ENCODE measurements at places on chromosomes 7 and 10.

- DNase-seq = peak; percentile 54
These were observed 52.4 kb upstream of the GTF2IRD1 start for GRCh38 chr7:74401137-74401859.

- DNase-seq = peak; percentile 83
These were observed 133.9 kb downstream of the DKK1 start for GRCh38 chr10:52447931-52448353.

DNA sequence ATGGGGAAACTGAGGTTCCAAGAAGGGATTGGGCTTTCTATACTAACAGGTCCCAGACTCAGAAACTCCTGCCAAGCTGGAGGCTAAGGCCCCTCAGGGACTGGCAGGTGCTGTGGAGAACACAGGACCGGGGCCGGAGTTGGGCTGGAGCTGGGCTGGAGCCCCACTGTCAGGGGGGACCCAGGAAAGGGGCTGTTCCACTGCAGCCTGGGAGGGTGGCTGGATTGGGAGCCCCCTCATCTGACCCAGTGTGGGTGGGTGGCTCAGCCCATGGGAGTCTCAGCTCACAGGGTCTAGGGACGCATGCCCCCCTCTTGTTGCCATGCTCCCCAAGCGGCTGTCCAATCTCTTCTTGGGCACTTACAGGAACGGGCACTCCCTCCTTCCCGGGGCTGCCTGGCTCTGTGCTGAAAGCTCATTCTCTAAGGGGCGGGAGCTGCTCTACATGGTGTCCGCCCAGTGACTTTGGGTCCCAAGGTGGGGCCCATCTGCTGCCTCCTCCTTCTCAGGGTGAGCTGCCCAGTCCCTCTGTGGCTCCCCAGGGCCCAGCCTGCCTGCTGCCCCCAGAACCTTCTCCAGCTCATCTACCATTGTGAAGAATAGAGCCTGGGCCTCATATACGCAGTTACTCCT is 126.5 kb downstream of the MYL10 start:
- no peak for DNase-seq

GRCh38 chr7:149552799-149553198 is 55.2 kb upstream of the ZNF746 start:
- DNase-seq = no peak

DNA sequence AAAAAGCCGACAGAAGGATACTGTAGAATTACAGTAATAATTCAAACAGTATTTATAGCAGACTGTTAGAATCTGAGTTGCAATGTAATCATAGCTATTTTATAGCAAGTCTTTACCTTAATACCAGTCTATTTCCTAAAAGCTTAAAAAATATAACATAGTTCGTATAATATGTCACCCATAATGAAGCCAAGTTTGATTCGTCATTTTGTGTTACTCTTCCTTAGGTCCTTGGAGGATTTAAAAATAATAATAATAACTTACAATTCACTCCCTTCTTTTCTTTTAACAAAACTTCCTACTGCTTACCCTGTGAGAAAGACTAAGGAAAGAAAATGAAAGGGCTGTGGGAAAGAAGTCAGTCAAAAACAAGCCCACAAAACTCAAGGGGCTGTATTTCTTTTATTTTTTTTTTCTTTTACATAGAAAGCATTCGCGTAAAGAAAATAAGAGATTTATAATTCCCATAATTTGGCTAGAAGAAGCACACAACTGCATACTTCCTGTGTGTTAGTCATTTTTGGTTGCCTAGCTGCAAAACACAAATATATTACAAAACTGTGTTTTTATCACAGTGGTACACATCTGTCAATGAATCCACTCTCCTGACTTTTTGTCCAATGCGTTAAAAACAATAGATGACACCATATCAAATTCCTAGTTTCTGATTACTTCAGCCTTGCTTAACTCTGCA is 187.2 kb upstream of the CELF2 start:
- peak; percentile 89 for DNase-seq

- DNase-seq = no peak
These were observed 13.2 kb downstream of the CREB5 start for GRCh38 chr7:28425496-28425895.

GRCh38 chr10:119284679-119285096 is 77.3 kb downstream of the GRK5 start:
- DNase-seq = no peak

- no peak for DNase-seq
These were observed 77.9 kb downstream of the GPR85 start for GRCh38 chr7:113008755-113009154.

DNA sequence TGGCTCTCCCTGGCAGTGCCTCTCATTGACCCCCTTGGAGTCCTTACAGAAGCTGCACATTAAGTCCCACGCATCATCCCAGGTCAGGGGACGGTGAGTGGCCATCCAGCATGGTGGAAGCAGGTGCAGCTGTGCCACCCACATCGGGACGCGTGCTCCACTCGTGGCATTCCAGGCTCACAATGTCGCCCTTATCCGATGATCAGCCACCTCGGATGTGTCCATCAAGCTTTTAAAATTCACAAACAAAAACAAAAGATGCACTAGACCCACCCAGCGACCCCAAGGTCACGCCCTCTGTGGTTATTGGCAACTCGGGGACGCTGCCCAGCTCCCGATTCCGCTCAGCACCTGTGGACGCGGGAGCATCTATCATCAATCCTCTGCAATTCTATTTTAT is 530.9 kb downstream of the PTPRN2 start:
- no peak for DNase-seq

DNA sequence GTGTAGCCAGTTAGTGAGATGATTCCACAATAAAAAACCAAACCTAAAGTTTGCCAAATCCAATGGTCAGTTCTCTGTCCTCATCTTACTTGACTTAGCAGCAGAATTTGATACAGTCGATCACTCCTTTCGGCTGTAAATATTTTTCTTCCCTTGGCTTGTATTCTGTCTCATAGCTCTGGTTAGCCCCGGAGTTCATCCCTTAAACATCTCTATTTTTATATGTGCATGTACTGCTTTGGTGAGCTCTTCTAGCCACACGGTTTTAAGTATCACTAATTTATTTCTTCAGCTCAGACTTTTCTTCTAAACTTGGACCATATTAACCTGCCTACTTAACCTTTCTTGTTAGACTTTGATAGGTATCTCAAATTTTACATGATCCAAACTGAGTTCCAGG is 17.8 kb upstream of the ASB15 start:
- DNase-seq = no peak

- no peak for DNase-seq
These were observed 501.7 kb upstream of the SORCS1 start for GRCh38 chr10:107666214-107666613.

DNA sequence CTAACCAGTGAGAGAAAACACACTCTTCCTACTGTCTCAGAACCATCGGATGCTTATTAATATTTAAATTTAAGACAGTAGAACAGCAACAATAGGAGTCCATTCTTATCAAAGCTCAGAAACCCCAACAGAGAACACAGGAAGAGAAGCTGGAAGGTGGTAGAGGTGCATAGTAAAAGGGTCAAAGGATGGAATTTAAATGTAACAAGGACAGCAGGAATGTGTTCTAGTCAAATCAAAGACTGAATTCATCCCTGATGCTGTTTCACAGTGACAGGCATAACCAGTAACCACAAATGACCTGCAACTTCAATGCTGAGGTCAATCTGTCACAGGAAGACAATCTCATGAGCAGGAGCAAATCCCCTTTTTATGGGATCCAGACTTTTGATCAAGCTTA is 1259.7 kb downstream of the XPNPEP1 start:
- no peak for DNase-seq

DNA sequence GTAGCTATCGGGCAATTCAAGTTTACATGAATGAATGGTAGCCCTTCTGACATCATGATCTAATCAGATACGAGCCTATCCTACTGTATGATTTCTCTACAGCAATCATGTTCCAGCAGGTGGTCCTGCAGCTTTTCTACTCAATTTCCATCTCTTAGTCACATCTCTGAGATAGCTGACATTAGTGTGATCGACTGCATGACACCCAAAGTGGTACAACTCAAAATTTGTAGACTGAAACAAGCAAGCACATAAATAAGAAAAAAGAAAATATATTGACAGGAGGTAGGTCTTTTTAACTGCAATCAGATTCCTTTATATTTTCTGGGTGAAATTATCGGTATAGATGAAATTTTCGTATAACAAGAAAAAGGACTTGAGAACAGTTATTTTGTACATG is 132.0 kb downstream of the PPP1R17 start:
- DNase-seq = no peak

DNA sequence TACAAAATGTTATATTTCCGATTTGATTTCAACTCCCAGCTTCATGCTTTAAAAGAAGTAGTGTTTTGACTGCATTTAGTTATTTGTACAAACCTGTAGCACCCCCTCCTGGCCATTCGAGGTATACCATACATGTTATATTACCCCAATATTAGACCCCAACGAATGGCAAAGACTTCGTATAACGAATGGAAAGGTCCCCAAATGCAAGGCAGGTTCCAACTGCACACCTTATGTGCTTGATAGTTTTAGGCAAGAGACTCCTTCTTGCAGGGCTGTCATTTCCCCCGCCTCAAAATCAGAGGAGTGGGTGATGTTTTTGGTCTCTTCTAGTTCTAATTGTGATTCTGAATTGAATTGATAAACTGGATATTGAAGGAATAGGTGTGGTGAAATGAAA is 101.1 kb upstream of the TARP start:
- DNase-seq = peak; percentile 19

DNA sequence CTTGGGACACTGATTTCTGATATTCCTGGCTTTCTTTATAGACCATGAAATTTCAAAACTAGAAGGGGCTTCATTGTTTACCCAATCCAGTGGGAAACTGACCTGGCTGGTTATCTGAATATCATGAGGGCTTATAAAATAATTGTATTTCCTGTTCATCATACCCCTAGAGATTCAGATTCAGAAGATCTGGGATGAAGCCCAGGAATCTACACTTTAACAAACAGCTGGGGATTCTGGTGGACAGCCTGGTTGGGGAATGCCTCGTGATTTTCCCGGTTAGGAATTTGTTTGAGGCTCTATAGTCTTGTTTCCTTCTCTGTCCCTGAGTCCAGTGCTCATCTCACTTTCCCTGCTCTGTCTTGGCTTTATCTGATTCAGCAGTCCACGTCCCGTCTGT is 110.3 kb downstream of the ADRA2A start:
- DNase-seq = no peak

GRCh38 chr7:37196676-37197075 is 252.0 kb downstream of the ELMO1 start:
- DNase-seq = no peak

DNA sequence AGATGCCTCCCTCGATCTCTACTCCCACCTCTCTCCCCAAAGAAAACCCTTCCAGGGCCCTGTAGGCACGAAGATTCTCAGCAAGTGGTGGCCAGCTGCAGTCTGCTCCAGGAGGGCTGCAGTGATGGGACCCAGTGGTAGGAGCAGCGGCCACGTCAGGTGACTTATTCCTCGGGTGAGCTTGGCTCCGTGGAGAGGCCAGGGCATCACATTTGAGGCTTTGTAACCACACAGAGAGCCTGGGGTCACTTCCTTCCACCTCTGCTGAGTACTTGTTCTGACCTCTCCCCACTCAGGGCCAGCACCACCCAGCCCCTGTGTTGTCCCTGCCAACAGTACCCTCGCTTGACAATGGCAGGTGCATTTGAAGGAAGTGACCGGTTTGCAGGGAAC is 17.9 kb upstream of the EN2 start:
- DNase-seq = no peak

DNA sequence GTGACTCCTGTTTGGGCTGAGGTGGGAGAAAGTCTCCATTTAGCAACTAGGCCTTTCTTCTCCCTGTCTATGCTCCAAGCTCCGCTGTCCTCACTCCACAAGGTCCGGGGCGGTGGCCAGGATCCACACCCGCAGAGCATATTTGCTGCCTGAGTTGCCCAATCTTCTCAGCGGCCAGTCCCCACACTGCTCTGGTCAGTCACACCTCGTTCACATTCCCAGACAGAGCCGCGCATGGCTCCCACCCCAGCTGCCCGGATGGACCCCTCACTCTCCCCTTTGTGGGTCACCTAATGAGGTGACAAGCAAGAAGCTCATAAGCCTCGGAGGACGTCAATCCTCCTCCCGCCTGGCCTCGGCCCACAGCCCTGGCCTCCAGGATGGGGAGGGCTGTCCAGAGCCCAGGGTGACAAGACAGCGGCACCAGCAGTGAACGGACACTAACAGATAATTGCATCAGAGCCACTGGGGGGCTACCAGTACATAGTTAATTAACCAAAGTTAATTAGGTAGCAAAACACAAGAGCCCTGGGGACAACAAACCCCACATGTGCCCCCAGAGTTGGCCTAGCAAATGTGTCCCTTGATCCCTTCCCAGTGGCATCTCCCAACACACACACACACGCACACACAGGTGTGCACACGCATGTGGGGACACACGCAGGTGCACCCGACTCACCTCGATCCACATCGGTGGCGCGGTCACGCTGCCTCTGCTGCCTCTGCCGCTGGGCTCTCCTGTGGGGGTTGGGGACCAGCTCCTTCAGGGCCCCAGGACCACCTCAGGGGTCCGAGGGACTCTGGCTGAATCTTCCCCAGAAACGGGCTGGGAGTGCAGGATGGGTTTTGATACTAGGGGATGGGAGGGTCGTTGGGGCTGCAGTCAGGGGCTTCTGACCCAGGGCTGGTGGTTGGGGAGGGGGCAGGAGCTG is 11.8 kb downstream of the EPHA1 start:
- DNase-seq = no peak

DNA sequence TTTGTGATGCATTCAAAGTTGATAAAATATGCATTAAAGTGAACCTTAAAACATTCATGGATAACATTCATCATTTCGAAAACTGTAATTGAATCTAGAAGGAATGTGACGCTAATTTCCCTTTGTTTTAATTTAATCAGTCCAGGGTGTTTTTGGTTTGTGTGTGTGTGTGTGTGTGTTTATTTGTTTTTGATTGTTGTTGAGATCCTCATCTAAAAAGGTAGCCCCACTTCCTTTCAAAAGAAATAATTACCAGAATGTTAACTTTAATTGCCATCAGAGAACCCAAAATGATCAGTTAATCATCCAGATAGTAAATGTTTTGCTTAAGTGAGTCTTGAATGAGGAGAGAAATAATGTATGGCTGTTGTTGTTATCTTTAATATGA is 74.5 kb upstream of the PTPRZ1 start:
- DNase-seq = no peak

GRCh38 chr7:74656441-74656836 is 1.1 kb upstream of the GTF2I start:
- DNase-seq = peak; percentile 47

DNA sequence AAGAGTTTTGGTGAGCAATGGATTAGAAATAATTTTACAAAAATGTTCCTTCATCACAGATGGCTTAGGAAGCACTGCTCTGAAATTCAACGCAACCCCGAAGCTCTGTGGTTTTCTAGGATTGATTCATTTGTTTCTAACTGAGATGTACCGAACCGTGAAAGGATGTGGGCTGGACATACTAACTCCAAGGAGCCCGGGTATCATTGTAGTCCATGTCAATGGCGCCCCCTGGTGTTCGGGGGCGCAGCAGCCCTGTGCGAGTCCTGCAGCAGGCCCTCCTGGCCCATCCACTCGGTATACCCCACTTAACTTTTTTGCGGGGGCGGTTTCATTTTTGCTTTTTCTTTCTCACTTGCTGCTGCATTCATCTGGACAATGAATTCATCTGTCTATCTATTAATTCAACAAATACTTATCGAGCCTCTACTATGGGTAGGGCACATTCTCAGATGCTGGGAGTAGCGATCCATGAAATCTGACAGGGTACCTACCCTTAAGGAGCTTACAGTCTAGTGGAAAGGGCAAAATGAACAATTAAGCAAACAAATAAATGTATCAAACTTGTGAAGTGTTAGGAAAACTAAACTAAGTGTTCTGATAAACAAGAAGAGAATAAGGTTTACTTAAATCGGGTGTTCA is 25.2 kb upstream of the ITPRID1 start:
- peak; percentile 47 for DNase-seq

- DNase-seq = peak; percentile 47
These were observed 170.4 kb downstream of the BMPER start for GRCh38 chr7:34075523-34076370.

- DNase-seq = no peak
These were observed 501.6 kb downstream of the GRID1 start for GRCh38 chr10:85864868-85865526.

Measured in fibroblast of skin of right biceps (primary cell).